ENCODE measurements at places on chromosomes 3 and 15. TPM values are rescaled to one million over a fixed set of nuclear protein-coding genes. Genes with fewer than 3 reads are reported as not detected.

H1-8 gene
- total RNA-seq = not detected

PLCB2 gene
- 196 TPM for total RNA-seq

OCA2 gene
- total RNA-seq = not detected

DNA sequence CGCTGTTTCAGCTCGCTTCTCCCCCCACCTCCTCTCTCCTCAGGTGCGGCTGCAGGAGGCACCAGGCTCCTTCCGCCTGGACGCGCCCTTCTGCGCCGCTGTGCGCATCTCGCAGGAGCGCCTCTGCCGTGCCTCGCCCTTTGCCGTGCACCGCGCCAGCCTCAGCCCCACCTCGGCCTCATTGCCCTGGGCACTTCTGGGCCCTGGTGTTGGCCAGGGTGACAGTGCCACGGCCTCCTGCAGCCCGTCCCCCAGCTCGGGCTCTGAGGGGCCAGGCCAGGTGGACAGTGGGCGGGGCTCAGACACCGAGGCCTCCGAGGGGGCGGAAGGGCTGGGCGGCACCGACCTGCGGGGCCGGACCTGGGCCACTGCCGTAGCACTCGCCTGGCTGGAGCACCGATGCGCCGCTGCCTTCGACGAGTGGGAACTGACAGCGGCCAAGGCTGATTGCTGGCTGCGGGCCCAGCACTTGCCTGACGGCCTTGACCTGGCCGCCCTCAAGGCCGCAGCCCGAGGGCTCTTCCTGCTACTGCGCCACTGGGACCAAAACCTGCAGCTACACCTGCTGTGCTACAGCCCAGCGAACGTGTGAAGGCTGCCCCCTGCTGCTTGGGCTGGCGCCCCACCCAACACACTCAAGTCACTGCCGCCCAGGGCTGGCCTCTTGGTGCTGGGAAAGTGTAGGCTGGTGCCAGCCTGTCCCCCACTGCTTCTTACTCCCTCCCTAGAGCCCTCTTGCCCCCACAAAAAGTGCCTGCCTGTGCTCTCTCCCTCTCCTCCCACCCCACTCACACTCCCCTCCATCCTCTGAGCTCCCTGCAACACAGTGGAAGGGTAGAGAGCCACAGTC, 7.1 kb downstream of the ALG3 start:
- no peak overlapping the region for H3K27ac ChIP-seq
- H3K27me3 ChIP-seq = no peaks in the 10 kb centered on the region
- peaks cover 4% of the 10 kb centered on the region for H3K4me1 ChIP-seq

EFL1 gene
- total RNA-seq = 31.6 TPM

DNA sequence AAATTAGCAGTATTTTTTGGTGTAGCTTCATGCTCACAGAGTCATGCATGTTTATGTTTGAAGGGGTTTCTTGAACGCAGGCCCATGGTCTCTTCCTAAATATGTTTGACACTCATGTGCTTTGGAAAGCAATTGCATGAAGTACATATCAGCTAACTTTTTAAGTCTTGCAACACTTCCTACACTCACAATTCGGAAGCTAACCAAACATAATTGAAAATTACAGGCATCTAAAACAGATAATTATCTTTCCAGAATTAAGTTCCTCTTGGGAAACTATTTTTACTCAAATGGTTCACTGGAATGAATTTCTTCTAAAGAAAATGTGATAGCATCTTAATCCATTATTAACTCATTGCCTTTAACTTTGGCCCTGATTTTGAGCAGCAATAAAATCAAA, 438.9 kb downstream of the RAP2B start:
- H3K27me3 ChIP-seq = no peaks in the 10 kb centered on the region
- H3K27ac ChIP-seq = no peak overlapping the region
- no peak overlapping the region for H3K4me3 ChIP-seq
- no peaks in the 10 kb centered on the region for H3K36me3 ChIP-seq
- peaks cover 6% of the 10 kb centered on the region for H3K4me1 ChIP-seq

- no peaks in the 10 kb centered on the region for H3K36me3 ChIP-seq
- peaks cover 17% of the 10 kb centered on the region for H3K27me3 ChIP-seq
- no peak overlapping the region for H3K4me3 ChIP-seq
Observed at GRCh38 chr15:38134252-38134651, 118.4 kb upstream of the SPRED1 start.

GRCh38 chr15:79209690-79210089, 72.8 kb upstream of the ANKRD34C start:
- no peaks in the 10 kb centered on the region for H3K36me3 ChIP-seq
- peaks cover 39% of the 10 kb centered on the region for H3K27me3 ChIP-seq
- H3K4me1 ChIP-seq = no peaks in the 10 kb centered on the region
- no peak overlapping the region for H3K27ac ChIP-seq
- no peak overlapping the region for H3K4me3 ChIP-seq

CCRL2 gene
- 5.3 TPM for total RNA-seq

APBA2 gene
- 19.2 TPM for total RNA-seq

CFAP91 gene
- not detected for total RNA-seq

PPP2R3A gene
- 0.04 TPM for total RNA-seq

GRCh38 chr15:29289173-29289572, 19.6 kb upstream of the NSMCE3 start:
- no peaks in the 10 kb centered on the region for H3K36me3 ChIP-seq
- peaks cover 18% of the 10 kb centered on the region for H3K27me3 ChIP-seq
- no peak overlapping the region for H3K27ac ChIP-seq
- no peaks in the 10 kb centered on the region for H3K4me1 ChIP-seq
- no peak overlapping the region for H3K4me3 ChIP-seq
- DNase-seq = no peak

DNA sequence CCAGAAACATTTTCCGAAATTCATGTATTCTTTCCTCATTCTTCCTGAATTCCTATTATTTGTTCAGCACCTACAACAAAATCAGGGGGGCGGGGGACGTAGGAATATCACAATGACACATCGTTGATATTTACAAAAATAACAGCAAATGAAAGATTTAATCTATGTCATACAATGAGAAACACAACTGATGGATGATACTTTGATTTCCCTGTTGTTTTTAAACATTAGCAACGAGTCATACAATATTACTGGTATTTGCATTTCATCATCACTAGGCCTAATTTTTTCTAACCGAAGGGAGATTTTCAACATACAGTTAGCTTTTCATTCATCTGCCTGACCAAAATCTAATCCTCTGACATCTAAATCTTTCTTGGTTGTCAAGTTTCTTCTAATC, 45.3 kb upstream of the INO80 start:
- no peak for DNase-seq
- H3K4me1 ChIP-seq = peaks cover 12% of the 10 kb centered on the region
- H3K36me3 ChIP-seq = no peaks in the 10 kb centered on the region
- peaks cover 8% of the 10 kb centered on the region for H3K27me3 ChIP-seq

DNA sequence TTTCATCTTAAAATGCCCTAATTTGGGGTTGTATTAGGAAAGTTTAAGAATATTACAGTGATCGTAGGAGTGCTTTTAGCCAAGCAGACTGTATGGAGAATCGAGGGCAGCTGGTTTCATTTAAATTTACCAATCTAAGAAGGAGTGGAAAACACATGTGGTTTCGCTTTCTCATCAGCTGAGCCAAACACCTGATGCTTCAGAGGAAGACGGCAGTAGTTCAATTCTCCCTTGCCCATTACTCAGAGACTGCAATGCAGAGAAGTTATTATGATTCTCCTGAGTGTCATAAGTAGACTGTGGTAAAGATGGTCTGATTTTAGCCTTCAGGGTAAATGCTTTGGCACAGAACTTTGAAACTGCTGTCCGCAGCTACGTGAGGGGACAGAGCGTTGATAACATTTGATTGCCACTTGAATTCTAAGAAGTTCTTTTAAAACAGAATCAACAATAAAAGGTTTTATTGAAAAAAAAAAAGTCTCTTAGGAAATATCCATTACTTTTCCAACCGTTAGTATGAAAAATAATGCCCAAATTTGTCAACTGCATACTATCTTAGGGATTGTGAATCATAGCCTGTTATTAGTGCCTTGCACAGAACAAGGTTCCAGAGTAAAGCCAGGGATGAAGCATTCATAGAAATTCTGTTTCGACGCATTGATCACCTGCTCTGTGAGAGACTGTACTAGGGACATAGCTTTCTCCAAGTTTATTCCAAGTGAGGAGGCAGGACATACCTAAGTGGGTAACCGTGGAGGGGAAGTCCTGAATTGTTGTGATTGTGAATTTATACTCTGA, 25.6 kb downstream of the LYSMD4 start:
- no peaks in the 10 kb centered on the region for H3K27me3 ChIP-seq
- H3K36me3 ChIP-seq = peaks cover 24% of the 10 kb centered on the region
- peak overlapping the region; percentile 69 for H3K4me3 ChIP-seq
- peak; percentile 67 for DNase-seq

GRCh38 chr15:38688761-38689160, 124.1 kb upstream of the RASGRP1 start:
- peak overlapping the region; percentile 95 for H3K27ac ChIP-seq
- no peaks in the 10 kb centered on the region for H3K27me3 ChIP-seq
- peak; percentile 78 for DNase-seq
- H3K36me3 ChIP-seq = peaks cover 3% of the 10 kb centered on the region
- H3K4me1 ChIP-seq = peaks cover 90% of the 10 kb centered on the region

DNA sequence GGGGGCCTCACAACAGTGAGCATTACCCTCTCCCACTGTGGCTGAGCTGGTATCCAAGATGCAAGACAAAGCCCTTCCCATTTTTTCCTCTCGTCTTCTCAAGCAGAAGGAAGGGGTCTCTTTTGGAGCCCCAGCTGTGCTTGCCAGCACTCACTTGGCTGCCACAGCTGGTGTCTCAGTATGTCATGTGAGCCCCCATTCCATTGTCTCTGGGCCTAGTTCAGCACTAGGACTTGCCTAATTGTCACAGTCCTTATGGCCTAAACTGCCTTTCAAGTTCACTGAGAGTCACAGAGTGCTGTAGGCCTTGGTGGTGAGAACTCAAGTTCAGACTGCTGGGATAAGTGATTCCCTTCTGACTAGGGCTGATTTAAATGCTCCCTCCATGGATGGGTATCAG, 89.8 kb downstream of the ARHGEF26 start:
- DNase-seq = no peak
- no peaks in the 10 kb centered on the region for H3K4me1 ChIP-seq
- H3K27ac ChIP-seq = no peak overlapping the region
- H3K36me3 ChIP-seq = no peaks in the 10 kb centered on the region

C3orf22 gene
- not detected for total RNA-seq

SERINC4 gene
- 0.50 TPM for total RNA-seq

PLSCR4 gene
- total RNA-seq = not detected

- no peak overlapping the region for H3K4me3 ChIP-seq
- DNase-seq = no peak
- H3K36me3 ChIP-seq = peaks cover 5% of the 10 kb centered on the region
- H3K27me3 ChIP-seq = no peaks in the 10 kb centered on the region
Observed at GRCh38 chr15:76313731-76314130, 2.5 kb upstream of the ETFA start.

DLEC1 gene
- 2.3 TPM for total RNA-seq

- H3K4me1 ChIP-seq = no peaks in the 10 kb centered on the region
- H3K36me3 ChIP-seq = no peaks in the 10 kb centered on the region
- H3K27me3 ChIP-seq = no peaks in the 10 kb centered on the region
- H3K27ac ChIP-seq = no peak overlapping the region
- no peak for DNase-seq
Observed at GRCh38 chr3:116057400-116058006, 387.8 kb downstream of the LSAMP start.

DNA sequence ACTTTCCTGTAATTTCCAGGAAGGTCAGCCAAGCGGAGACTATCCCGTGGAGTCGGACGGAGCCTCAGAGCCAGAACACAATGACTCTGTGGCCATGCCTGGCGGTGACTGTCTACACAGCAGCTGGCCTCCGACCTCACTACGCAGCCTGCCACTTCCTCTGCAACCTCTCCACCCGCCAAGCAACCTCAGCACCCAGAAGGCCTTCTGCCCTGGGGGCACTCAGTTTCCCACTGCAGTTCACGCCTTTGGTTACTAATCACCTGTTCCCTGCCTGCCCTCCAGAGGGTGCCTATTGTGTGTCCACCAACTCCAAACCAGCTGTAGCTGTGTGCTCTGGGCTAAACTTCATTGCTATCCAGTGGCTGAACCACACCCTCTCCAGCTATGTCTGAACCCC, 44.0 kb downstream of the TM2D3 start:
- H3K4me3 ChIP-seq = no peak overlapping the region
- no peak for DNase-seq
- H3K27ac ChIP-seq = no peak overlapping the region
- H3K36me3 ChIP-seq = no peaks in the 10 kb centered on the region
- peaks cover 3% of the 10 kb centered on the region for H3K27me3 ChIP-seq

MORC1 gene
- not detected for total RNA-seq

TRPM1 gene
- not detected for total RNA-seq

- no peaks in the 10 kb centered on the region for H3K4me1 ChIP-seq
- no peak overlapping the region for H3K4me3 ChIP-seq
- no peak overlapping the region for H3K27ac ChIP-seq
- no peaks in the 10 kb centered on the region for H3K36me3 ChIP-seq
- DNase-seq = no peak
- H3K27me3 ChIP-seq = peaks cover 3% of the 10 kb centered on the region
Observed at GRCh38 chr3:36538136-36538749, 157.9 kb downstream of the STAC start.

- peaks cover 52% of the 10 kb centered on the region for H3K4me1 ChIP-seq
- H3K27me3 ChIP-seq = no peaks in the 10 kb centered on the region
- peak overlapping the region; percentile 97 for H3K4me3 ChIP-seq
- DNase-seq = peak; percentile 73
- H3K36me3 ChIP-seq = peaks cover 9% of the 10 kb centered on the region
Observed at GRCh38 chr3:187739561-187740332, 5.5 kb downstream of the BCL6 start.

PIGZ gene
- 2.7 TPM for total RNA-seq

DNA sequence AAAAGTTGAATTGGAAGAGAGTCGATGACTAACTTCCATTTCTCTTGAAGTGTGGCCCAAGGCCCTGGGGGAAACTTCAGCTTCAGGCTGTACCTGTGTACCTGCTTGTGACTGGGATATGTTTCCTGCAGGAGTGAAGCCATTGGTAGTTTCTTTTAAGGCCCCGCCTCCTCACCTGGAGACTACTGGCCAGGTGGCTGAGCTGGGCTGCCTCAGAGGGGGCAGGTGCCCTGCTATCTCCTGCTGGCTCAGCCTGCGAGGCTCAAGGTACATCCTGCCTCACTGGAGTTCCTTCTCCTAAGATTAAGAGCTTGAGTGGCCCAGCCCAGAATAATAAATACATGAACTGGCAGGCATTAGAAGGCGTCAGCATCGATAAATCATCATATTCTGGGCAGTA, 121.6 kb upstream of the ROPN1 start:
- no peaks in the 10 kb centered on the region for H3K36me3 ChIP-seq
- H3K27ac ChIP-seq = no peak overlapping the region
- peaks cover 3% of the 10 kb centered on the region for H3K27me3 ChIP-seq
- no peaks in the 10 kb centered on the region for H3K4me1 ChIP-seq
- H3K4me3 ChIP-seq = no peak overlapping the region
- no peak for DNase-seq

- H3K27me3 ChIP-seq = peaks cover 32% of the 10 kb centered on the region
- peak overlapping the region; percentile 49 for H3K4me3 ChIP-seq
- H3K36me3 ChIP-seq = peaks cover 24% of the 10 kb centered on the region
Observed at GRCh38 chr3:15647611-15648167, 46.1 kb downstream of the BTD start.

Data from activated CD4-positive, alpha-beta T cell treated with anti-CD3 and anti-CD28 coated beads, Interleukin-2, amount 10 ng/mL, durations not matched to agents 7 days and 5 days (primary cell).